ENCODE measurements at places on chromosomes 11 and 22.

GRCh38 chr11:17161515-17161914 lies 46.3 kb downstream of the PIK3C2A start:
- DNase-seq = peak; percentile 1

DNA sequence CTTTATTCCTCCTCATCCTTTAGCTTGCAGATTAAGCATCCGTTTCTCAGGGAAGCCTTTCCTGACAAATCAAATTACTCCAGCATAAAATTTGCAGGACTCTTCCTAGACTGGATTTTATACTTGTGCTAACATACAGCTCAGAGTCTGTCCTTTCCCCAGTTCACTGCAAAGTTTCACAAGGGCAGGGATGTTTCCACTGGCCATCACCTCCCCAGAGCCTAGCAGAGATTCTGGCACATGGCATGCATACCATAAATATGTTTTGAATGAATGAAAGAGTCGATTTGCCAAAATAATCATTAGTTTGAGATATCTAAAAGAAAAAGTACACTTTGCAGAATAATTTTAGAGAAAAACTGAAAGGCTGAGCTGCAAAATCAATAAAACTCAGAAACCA lies 10.6 kb downstream of the MSANTD4 start:
- DNase-seq = no peak

- no peak for DNase-seq
Measured at GRCh38 chr22:22178992-22179391, 65.6 kb upstream of the VPREB1 start.

- DNase-seq = no peak
Measured at GRCh38 chr11:130070846-130071200, 1.1 kb downstream of the APLP2 start.

- no peak for DNase-seq
Measured at GRCh38 chr11:123273616-123274015, 78.6 kb upstream of the CLMP start.

GRCh38 chr11:115745610-115746512 lies 241.6 kb upstream of the CADM1 start:
- no peak for DNase-seq

DNA sequence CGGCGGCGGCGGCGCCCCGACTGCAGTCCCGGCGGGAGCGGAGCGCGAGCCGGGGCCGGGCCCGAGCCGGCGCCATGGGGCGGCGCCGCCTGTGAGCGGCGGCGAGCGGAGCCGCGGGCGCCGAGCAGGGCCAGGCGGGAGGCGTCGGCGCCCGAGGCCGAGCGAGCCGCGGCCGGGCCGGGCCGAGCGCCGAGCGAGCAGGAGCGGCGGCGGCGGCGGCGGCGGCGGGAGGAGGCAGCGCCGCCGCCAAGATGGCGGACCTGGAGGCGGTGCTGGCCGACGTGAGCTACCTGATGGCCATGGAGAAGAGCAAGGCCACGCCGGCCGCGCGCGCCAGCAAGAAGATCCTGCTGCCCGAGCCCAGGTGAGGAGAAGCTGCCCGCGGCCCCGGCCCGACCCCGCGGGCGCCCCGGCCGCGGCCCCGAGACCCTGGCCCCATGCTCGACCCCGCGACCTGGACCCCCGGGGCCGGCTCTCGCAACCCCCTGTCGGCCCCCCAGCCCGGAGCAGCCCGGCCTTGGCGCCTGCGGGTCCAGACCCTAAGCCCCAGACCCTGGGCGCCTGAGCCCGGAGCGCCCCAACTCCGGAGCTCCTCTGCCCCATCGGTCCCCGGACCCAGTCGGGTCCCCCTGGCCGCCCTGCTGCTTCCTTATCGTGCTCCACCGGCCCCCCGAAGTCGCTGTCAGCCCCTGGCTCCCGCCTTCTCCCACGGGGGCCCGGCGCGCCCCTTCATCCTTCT lies at the start of gene GRK2:
Gene GRK2 (plus strand): TSS at position 25 of the 739 bp plus-strand sequence. CDS start 227 bp downstream, at position 252.
- no peak for DNase-seq

DNA sequence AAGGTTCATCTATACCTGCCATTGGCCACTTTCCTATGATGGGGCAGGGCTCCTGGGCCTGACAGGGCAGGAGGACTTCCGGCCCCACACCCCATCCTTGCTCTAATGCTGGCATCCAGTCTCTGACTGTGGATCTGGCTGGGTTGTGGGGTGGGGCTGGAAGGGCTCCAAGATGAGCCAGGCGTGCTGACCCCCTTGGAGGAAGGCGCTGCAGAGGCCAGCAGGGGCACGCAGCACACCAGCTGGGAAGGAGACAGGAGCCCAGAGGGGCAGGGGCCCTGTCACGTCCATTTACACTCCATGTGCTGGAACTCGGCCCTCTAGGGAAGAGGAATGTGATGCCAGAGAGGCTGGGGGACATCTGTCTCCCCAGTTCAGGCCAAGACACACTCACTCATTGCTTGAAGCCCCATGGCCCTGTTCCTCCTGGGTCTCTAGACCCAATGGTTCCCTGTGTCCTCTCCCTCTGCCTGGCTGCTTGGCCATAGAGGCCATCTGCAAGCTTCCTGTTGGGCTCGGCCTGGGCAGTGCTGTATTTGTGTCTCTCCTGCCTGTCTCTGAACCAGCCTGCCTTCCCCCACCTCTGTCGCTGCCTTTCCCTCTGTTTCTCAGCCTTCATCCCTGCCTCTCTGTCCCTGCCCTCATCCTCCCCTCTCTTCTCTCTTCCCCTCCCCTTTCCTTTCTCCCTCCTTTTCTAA lies 67.5 kb upstream of the NECTIN1 start:
- no peak for DNase-seq

GRCh38 chr11:106101819-106102218 lies 24.4 kb downstream of the AASDHPPT start:
- DNase-seq = no peak

DNA sequence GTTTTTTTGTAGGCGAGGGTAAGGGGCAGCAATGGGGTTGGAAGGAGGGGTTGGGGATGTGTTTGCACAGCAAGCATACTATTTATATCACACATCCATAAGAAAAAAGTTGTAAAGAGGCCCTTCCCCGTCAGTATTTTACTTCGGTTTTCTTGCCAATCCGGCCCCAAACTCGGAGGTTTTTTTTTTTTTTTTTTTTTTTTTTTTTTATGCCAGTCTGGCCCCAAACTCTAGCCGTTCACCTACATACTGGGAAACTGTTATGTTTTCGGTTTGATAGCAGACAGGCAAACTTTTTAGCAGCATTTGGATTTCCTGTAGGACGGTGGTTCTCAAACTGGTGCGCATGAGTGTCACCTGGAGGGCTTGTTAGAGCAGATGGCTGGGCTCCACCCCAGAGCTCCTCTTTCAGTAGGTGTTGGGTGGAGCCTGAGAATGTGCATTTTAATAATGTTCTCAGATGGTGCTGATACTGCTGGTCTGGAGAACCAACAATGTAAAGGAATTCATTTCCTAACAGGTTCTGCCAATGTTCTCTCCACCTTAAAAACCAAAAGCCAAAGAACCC lies 76.5 kb upstream of the ZBED5 start:
- DNase-seq = no peak

DNA sequence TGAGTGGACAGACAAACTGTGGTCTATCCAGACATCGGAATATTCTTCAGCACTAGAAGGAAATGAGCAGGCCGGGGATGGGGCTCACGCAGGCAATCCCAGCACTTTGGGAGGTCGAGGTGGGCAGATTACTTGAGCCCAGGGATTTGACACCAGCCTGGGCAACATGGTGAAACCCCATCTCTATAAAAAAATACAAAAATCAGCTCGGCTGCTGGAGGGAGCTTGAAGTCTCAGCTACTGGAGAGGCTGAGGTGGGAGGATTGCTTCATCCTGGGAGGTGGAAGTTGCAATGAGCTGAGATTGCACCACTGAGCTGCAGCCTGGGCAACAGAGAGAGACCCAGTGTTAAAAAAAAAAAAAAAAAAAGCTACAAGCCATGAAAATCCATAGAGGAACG lies 8.0 kb upstream of the CTSD start:
- DNase-seq = no peak

GRCh38 chr11:94201004-94201465 lies 72.4 kb downstream of the PANX1 start:
- DNase-seq = no peak

DNA sequence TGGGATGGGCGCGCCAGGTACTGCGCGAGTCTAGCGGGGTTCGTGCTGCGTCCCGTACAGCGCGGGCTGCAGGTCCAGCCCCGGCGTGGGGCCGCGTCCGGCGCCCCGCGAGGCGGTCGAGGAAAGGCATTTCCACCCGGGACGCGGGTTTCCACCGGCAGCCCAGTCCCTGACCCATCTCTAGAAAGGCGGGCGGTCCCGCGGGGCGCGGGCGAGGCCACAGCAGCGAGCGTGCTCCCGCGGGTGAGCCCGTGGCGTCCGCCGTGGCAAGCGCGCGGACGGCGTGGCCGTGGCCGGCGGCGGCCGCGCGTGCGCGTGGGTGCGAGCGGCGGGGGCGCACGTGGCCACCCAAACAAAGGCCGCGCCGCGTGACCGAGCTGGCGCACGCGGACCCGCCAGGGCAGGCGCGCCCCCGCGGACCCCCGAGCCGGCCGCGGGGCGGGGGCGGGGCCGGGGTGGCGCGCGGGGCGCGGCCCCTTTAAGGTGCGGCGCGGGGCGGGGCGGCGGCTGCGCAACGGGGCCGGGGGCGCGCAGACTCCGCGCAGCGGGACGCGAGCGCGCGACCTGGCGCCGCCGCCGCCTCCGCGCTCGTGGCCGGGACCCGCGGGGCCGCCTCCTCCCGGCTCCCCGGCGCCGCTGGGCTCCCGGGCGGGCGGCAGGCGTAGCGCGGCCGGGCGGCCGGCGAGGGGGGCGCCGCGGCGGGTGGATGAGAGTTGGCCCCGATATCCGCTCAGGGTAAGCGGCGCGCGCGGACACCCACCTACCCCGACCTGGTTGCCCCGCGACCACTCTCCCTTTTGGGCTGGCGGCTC lies 39.3 kb upstream of the CELSR1 start:
- peak; percentile 40 for DNase-seq

DNA sequence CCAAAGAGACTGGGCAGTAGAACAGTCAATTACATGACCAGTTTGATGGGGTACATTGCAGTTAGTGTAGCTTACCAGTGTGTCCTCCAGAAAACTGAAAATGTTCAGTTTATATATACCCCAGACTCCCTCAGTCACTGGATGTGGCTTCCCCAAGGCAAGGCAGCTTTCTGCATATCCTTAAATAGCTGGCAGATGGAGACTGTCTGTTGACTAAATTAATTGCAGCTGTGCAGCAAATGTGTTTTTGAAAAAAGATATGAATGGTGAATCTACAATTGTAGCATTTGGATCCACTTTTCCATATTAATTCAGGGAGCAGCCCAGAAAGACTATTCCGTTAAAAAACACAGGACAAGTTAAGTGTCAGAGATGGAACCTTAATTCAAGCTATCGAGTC lies 565.1 kb upstream of the CCDC179 start:
- no peak for DNase-seq

DNA sequence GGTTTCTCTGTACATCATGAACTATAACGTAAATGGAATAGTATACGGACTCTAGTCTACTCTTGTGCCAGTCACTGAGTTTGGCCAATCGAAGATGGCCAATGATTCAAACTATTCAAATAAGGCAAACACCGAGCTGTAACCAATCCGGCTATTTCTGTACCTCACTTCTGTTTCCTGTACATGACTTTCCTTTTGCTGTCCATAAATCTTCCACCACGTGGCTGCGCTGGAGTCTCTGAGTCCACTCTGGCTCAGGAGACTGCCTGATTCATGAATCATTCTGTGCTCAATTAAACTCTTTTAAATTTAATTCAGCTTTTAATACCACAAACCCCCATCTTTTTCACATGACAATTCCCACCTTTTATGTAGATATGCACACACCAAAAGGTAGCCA lies 1.5 kb upstream of the JAML start:
- DNase-seq = no peak

DNA sequence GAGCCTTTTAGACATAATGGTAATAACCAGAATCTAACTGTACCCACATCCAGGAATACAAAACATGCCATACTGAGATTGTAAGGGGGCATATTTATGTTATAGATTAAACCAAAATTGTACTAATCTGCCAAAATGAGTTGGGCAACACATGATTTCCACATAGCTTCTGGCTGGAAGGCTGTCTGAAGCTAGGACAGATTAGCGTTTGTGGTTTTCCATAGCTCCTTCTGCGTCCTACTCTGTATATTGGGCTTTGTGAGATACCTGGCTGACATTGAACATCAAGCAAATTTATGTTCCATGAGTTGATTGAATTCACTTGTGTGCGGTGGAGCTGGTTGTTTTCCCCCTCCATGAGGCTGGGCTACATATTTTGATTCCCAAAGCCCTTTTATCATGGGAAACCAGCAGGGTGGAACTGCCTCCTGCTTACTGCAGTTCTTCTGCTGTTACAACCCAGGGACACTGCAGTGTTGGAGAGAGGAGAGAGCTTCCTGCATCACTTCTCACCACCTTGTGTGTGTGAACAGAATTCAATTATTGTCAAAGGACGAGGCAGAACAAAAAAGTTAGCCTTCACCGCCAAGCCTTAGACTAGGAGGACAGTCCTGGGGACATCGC lies 114.9 kb downstream of the C11orf91 start:
- DNase-seq = no peak

DNA sequence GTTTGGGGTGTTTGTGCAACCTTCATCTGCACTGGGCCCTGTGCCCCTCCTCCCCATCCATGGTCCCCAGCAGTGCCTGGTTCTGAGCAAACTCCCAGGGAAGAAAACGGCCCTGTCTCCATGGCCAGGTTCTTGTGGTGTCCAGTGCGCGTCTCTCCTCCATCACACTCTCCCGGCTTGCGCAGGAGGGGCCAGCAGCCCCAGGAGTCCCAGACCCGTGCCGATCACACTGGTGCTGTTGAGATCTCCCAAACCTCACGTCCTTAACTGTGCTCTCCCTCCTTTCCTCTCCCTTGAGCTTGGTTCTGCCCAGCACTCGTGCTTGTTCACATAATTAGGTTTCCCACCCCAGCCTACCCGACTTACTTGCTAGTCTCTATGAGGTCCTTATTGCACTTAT lies 10.9 kb upstream of the GRK2 start:
- no peak for DNase-seq

- peak; percentile 34 for DNase-seq
Measured at GRCh38 chr11:10809373-10810160, 841 bp upstream of the EIF4G2 start.

DNA sequence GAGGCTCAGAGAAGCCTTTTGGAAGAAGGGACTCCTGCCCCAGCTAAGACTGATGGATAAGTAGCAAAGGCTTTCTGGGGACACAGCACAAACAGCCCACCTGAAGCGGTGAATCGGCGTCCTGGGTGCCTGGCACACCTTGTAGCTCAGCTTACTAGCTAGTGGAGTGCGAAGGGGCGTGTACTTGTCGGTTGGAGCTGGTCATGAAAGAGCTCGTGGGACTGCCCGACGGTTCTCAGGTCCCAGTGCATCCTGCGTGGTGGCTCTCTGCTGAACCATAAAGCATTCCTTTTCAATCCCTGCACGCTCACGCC lies 690 bp upstream of the UVRAG start:
- DNase-seq = no peak

- DNase-seq = no peak
Measured at GRCh38 chr22:44112191-44112590, 68.5 kb upstream of the PARVG start.

GRCh38 chr11:41779401-41779960 lies 320.0 kb upstream of the LRRC4C start:
- no peak for DNase-seq
